ENCODE measurements at places on chromosomes 2 and 18.

GRCh38 chr18:72181241-72181764, 362.8 kb downstream of the CBLN2 start:
- no peak for DNase-seq

- no peak for DNase-seq
Measured at GRCh38 chr18:49075681-49076080, 124.9 kb upstream of the SMAD7 start.

- no peak for DNase-seq
Measured at GRCh38 chr18:75418293-75419005, 9.1 kb downstream of the SMIM21 start.

- DNase-seq: peak; percentile 3
Measured at GRCh38 chr18:21853016-21853415, 112.4 kb downstream of the MIB1 start.

- DNase-seq: no peak
Measured at GRCh38 chr2:68951899-68952298, 794 bp downstream of the GKN2 start.

- DNase-seq: no peak
Measured at GRCh38 chr2:7417845-7418742, 500.9 kb downstream of the RNF144A start.

- DNase-seq: no peak
Measured at GRCh38 chr2:153509133-153509532, 30.6 kb upstream of the RPRM start.

DNA sequence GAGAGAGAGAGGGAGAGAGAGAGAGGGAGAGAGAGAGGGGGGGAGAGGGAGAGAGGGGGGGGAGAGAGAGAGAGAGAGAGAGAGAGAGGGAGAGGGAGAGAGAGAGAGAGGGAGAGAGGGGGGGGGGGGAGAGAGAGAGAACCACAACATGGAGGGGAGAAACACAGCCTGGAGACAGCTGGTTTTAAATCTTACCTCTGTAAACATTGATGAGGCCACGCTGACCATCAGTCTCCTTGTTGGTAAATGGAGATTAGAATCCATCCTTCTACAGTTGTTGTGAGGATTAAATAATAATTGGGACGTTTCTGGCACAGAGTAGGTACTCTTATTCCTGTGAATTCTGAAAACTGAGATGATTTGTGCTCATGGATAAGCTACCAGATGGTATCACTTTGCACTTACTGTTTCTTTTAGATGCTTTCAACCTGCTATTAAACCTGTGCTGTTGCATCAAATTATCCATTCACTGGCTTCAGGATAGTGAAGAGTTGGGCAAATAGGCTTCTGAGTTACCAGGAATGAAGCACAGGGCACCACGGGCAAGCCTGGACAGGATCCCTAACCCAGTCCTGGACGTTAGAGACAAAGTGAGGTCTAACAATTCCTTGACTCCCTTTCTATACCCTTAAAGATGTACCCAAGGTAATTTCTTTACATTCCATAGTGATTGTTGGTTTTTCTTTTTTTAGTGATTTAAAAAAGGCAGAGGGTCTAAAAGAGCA, 318.1 kb downstream of the ZNF521 start:
- DNase-seq: no peak

- no peak for DNase-seq
Measured at GRCh38 chr2:86510436-86510933, 52.8 kb downstream of the CHMP3 start.

DNA sequence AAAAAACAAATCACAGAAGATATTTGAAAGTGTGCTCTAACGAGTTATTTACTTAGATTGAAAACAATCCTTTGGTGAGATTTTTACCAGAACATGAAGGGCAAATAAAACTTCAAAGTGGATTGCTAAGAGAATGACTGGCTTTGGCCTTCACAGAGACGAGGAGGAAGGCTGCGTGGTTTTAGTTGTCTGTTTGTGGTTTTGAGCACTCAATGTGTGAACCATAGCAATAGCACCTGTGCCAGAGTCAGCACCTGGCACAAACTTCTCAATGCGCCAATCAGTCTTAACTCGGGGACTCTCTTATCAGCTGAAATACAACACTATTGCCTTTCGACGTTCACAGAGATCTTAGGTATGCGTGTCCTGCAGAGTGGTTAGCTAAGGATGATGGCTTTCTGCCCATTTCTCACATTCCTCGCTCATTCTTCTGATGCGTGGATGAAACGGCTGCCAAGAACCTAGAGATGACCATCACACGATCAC, 70.0 kb downstream of the MBP start:
- DNase-seq: no peak

DNA sequence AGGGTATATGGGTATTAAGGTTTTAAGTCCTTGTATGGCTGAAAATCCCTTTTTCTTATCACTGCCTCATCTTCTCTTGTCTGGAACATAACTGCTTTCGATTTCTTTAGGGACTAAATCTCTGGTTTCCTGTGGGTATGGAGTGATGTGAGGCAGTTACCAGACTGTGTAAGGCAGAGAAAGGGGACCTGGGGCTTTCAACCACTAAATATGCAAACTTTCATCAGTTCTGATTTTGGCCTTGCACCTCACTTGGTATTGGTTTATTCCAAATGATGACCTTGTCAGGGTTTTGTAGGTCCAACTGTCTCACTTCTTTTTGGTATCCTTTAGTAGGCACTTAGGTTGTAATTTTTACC, 9.3 kb downstream of the MAP4K4 start:
- no peak for DNase-seq

GRCh38 chr2:12700989-12701388, 15.7 kb upstream of the TRIB2 start:
- DNase-seq: peak; percentile 42

DNA sequence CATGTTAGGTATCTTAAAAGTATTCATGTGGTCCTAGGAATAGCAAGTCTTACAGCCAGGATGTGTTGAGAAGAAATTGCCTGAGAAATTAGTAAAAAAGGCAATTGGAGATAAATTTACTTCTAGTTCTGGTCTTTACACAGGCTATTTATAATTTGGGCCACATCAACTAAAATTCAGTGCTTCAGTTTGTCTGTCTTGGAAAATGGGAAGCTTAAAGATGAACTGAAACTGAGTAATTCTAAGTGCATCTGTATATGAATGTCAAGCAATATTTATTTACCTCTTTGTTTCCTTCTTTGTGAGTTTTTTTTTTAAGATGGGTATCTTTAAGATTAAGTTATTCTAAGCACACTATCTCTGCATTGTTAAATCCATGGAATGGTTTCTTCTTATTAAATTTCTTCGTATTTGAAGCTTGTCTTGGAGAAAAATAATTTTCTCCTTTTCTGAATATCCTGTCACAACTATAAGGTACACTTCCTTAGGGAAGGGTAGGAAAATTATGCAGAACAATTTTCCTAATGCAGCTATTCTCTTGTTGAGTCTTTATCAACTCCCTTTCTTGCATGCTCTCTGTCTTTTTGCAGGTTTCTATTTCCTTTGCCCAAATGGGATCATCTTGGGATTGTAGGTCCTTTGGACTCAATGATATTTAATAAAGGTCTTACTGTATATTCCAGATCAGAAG, 39.7 kb upstream of the MMADHC start:
- DNase-seq: no peak

- DNase-seq: no peak
Measured at GRCh38 chr2:134917888-134918525, 615 bp upstream of the CCNT2 start.

- no peak for DNase-seq
Measured at GRCh38 chr2:61753512-61753911, 100.3 kb downstream of the FAM161A start.

GRCh38 chr2:27162151-27163121, 13.6 kb downstream of the TCF23 start:
- peak; percentile 55 for DNase-seq

DNA sequence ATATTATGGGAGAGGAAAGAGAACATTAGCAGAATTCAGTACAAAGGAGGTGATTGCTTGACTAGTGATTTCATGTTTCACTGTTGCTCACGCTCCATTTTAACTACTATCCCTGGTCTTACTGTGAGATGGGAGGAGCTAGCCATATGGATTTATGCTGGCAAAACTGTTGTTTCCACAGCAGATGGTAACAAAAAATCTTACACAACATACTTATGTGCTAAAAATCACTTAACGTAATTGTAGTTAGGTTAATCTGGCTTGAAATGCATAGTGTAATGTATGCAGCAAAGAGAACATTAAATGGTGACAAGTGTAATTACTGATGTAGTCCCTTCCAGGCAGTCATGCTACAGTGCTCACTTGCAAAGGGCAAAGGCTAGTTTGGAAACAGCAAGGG, 155.6 kb upstream of the LYPD1 start:
- no peak for DNase-seq

Measured in foreskin fibroblast (primary cell).